ENCODE measurements at places on chromosomes 5 and 9.

GRCh38 chr9:126965541-126966428 is 51.2 kb downstream of the RALGPS1 start:
- DNase-seq = peak; percentile 66

GRCh38 chr9:36082931-36083330 is 46.2 kb downstream of the RECK start:
- no peak for DNase-seq

DNA sequence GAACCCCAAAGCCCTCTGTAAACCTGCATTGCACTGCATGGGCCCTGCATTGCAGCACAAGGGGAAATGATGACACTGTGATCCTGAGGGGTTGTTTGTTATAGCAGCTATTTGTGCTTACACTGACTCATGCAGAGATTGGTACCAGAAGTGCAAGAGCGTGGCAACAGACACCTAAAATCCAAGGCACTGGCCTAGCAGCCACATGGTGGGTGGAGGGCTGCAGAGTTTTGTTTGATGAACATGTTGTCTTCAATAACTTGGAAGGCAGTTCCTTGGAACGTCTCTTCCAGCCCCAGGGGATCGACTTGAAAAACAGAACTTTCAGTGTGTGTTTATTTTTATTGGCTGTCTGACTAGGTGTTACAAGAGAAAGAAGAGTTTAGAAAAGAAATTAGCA is 14.5 kb downstream of the FCN2 start:
- no peak for DNase-seq

DNA sequence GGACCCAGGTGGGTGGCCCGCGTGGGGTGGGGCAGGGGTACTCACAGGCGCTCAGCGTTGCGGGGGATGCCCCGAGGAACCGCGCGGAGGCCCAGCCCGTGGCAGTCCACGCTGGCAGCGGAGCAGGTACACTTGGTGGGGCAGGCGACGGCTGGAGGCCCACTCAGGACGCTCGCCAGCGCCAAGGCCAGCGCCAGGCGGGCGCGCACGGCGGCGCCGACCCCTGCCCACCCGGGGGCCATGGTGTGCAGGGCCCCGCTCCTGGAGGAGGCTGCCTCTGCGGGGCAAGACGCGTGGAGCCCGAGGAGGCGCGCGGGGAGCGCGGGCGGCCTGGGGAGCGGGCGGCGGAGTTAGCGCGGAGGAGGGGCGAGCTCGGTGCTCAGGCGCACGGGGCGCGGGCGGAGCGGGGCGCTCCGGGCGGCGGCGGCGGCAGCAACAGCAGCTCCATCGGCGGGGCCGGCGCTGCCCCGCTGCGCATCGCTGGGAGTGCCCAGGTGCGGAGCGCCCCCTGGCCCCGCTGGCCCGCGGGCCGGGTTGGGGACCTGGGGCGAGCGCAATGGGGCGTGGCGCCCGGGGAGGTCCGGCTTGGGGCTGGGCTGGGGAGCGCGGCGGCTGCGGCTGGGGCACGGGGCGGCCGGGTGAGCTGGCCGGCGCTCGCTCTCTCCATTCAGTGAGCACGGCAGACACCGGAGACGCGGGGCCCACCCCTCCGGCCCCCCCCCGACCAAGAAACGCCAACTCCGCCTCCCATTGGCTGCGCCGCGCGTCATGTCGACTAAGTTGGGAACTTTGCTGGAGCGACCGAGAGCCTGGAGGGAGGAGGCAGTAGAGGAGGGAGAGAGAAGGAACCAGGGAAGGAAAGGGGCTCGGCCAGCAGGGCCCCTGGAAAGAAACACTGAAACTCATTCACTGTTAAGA is at the start of gene SLIT3:
Gene SLIT3, minus strand, starts transcription at position 672 of the 918 bp plus-strand sequence. Its CDS starts 430 bp downstream, at position 242.
- DNase-seq = peak; percentile 81

DNA sequence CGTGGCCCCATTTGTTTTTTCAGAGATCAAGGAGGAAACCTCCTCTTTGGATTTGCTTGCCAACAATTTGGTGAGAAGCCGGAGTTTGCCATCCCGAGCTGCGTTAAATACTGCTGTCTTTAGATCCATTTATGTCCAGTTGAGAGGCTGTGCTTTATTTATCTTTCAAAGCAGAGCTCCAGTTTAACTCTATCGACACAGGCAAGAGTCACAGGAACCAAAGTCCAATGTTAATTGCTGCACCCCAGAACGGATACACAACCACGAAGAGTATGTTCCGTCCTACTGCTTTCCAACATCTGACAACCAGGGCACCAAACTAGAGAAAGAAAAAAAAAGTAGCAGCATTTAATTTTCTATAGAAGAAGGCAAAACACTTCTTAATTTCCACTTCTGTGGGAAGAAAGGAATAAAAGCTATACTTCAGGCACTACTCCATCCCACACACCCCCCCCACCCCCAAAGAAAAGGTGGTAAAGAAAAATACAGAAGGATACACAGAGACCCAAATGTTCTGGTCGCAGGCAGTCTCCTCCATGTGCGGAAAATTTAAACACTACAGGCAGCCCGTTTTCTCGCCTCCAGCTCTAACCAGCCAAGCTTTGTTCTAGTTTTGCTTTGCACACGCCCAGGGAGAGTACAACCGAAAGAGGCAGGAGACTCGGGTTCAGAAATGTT is 1.1 kb downstream of the FEM1C start:
- no peak for DNase-seq

DNA sequence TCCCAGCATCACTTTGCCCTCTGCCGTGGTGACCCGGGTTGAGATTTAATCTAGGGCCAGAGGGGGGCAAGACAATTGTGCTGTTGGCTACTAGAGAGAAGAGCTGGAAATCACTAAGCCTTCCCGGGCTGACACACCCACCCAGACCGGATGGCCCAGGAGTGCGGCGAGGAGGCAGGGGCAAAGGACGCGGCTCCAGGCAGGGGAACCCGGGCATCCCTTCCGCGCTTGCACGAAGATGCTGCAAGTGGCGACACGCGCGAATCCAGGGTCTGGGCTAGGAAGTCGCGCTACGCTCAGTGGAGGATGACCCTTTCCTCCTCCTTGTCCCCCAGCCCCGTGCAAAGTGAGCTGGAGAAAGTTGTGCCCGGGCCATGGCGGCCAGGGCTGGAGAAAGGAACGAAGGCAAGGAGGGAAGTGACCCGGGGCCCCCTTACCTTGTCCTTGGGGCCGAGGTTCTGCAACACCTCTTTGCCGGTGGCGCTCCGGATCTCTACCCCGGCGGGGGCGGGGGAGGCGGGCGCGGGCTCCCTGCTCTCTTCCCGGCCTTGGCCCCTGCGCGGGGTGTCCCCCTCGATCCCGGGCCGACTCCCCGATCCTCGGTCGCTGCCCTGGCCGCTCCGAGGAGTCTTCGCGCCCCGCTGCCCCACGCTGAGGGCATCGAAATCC is 693 bp downstream of the DPYSL3 start:
- peak; percentile 52 for DNase-seq

GRCh38 chr5:13992795-13993194 is 48.3 kb upstream of the DNAH5 start:
- DNase-seq = no peak

- peak; percentile 40 for DNase-seq
Measured at GRCh38 chr9:109498195-109499092, at the start of gene PTPN3. Gene PTPN3, minus strand, starts transcription at chr9:109498307. Its CDS starts 34,873 bp downstream, at chr9:109463434.

DNA sequence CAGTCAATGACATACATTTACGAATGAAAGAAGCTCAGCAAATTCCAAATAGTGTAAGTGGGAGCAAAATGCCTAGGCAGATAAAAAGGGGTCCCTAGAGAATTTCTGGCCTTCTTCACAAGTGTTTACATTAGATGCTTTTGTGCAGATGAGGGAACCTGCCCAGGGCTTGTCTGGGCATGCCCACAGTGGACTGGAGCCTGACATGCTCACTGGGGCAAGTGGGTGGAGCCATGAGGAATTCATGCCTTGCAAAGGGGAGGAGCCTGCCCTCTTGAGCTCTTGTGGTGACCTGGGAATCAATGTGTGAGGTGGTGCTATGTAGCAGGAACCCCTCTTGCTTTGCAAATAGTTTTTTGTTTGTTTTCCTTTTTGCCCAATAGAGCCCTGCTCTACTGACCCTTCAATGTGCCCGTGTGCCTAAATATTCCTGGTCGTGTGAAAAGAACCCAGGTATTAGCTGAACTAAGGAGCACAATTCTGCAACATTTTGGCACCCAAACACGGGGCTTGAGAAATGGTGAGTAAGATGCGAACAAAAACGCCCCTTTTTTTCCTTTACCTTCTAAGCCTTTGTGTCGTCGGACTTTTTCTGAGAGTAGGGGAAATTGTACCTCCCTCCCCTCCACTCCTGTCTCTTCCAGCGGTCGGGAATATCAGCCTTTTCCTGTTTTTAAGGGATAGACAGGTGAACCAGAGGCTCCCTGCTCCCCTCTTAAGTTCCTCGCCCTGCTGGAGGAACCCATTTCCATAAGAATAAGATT is 433.8 kb upstream of the CDH9 start:
- peak; percentile 15 for DNase-seq

- no peak for DNase-seq
Measured at GRCh38 chr9:89815061-89815902, 210.5 kb downstream of the GADD45G start.

GRCh38 chr9:115694014-115694413 is 459.6 kb upstream of the PAPPA start:
- no peak for DNase-seq

DNA sequence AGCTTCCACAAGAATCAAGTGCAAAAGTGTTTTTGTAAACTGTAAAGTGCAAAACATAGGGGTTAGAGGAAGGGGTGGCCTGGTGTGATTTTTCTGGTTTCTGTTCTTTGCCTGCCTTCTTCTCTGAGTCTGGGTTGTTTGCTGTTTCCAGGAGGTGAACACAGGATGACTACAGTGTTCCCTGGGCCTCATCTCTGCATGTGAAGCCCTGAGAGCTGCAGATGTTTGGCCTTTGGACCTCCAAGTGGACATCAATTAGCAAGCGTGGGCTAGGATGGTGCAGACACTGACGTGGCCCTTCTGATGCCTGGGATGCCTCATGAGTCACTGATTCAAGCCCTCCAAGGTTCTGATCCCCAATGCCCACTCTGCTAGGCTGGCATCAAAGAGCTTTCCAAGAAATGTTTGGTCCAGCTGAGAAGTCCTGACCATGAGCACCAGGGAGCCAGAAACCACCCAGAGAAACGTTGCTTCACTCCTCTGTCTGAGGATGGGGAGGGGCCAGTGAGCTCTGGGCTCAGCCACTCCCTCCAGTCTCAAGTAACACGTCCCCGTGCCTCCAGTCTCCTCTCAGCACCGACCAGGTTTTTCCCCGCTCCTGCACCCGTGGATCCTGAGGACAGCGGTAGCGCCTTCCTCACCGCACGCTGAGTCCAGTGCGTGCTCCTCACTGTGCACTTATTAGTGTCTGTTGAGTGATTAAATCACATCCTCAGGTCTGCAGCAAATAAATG is 7.6 kb downstream of the IL9 start:
- DNase-seq = no peak

DNA sequence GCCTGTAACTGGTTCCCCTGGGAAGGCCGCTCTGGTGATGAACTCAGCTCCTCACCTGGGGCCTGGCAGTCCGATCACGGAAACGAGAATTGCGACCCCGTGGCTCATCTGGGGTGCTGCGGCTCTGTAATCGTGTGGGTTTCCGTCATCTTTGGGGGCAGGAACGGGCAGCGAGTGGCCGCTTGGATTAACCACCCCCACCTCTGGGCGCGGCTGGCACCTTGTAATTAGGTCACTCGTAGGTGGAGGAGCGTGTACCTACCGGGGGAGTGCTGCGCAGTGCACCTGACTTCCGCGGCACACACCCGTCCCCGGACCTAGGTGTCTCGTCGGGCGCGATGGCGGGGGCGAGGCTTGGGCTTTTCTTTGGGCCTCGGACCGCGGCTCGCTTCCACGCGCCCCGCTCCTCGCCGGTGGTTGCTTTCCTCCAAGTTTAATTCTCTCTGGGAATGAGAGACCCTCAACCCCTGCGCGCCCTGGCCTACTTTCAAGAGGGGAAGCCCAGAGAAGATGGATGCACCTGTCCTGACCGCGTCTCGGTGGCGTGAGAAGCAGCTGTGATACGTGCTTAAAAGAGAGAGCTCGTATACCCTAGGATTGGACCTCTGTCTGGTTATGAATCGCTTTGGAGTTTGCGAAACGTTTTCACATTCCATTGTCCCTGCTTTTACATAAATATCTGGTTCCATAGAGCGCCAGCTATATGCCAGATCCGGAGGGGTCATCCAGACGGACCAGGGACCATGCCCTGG is 744 bp upstream of the PPP2CA start:
- DNase-seq = no peak

DNA sequence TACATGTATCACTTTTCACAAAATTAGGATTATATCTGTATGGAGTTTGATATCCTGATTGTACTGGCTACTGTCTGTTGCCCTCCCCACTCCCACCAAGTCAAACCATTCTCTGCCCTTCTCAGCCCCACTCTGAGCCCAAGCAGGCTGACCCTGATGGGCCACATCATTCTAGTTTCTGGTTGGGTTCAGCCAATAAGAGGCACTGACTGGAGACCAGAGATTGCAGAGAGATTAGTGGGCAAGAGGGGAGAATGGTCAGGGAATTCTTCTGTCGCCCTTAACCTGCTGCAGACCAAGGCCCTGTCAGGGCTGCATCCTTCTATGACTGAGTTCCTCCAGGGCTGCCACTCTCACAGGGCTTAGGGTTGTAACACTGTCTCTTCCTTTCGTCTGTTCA is 2.7 kb downstream of the HSPB3 start:
- no peak for DNase-seq

DNA sequence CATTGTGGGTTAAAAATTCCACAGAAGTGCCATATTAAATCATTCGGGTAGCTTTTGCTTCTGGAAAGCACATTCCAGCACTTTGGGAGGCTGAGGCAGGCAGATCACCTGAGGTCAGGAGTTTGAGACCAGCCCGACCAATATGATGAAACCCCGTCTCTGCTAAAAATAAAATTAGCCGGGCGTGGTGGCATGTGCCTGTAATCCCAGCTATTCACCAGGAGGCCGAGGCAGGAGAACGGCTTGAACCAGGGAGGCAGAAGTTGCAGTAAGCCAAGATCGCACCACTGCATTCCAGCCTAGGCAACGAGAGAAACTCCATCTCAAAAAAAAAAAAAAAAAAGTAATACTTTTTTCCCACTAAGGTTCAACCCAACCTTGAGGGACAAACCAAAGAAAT is 189.8 kb downstream of the TSSK1B start:
- DNase-seq = no peak

DNA sequence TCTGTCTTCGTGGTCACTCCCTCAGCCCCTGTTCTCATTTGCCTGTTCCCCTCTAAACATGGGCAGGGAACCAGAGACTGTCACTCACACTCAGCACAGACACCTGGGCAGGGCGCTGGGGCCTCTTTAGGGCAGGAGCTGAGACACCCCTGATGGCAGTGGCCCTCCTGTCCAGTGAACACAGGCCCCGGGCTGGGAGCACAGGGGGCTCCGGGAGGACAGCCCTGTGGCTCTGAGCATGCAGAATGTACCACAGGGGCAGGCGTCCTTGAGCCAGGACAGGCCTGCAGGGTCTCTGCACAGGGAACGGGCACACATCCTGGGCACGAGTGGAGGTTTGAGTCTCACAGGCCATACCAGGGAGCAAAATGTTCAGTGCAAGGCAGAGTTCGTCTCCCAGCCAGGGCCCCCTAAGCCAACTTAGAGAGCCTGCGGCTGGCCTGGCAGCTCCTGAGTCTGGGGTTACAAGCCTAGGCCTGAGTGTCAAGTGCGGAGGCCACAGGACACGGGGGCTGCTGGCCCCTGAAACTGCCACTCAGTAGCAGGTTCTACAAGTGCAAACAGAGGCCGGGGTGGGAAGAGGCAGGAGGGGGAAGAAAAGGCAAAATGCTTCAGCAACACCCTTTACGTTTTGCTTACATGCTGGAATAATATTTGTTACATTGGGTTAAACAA is 55.9 kb upstream of the NKD2 start:
- DNase-seq = no peak
